ENCODE measurements at places on chromosomes 4 and X. TPM values are rescaled to one million over a fixed set of nuclear protein-coding genes. Genes with fewer than 3 reads are reported as not detected.

Gene KLB
- not detected for total RNA-seq

Gene INTU
- total RNA-seq: 3.5 TPM

Gene KCTD8
- total RNA-seq: 0.58 TPM

Gene UGT2B15
- not detected for total RNA-seq

Gene RGN
- 3.7 TPM for total RNA-seq

Gene RBMXL3
- not detected for total RNA-seq

Gene SLC49A3
- 1.9 TPM for total RNA-seq

Gene RAB40A
- total RNA-seq: not detected

Gene TET2
- 4.8 TPM for total RNA-seq

Gene USP27X
- 1.9 TPM for total RNA-seq

Gene TMEM144
- total RNA-seq: 2.0 TPM

Gene NIPAL1
- total RNA-seq: 1.4 TPM

All from myometrial cell (primary cell).